ENCODE measurements at places on chromosomes 7 and 10. TPM values are rescaled to one million over a fixed set of nuclear protein-coding genes. Genes with fewer than 3 reads are reported as not detected.
A peak's percentile ranks its signal among the peaks of the same experiment; 100 is the strongest.

- no peaks in the 10 kb centered on the region for H3K36me3 ChIP-seq
- H3K4me3 ChIP-seq: no peak overlapping the region
- H3K27ac ChIP-seq: no peak overlapping the region
- no peaks in the 10 kb centered on the region for H3K4me1 ChIP-seq
- no peak for DNase-seq
- H3K27me3 ChIP-seq: no peaks in the 10 kb centered on the region
Observed at GRCh38 chr7:131255242-131255641, 72.4 kb upstream of the MKLN1 start.

DNA sequence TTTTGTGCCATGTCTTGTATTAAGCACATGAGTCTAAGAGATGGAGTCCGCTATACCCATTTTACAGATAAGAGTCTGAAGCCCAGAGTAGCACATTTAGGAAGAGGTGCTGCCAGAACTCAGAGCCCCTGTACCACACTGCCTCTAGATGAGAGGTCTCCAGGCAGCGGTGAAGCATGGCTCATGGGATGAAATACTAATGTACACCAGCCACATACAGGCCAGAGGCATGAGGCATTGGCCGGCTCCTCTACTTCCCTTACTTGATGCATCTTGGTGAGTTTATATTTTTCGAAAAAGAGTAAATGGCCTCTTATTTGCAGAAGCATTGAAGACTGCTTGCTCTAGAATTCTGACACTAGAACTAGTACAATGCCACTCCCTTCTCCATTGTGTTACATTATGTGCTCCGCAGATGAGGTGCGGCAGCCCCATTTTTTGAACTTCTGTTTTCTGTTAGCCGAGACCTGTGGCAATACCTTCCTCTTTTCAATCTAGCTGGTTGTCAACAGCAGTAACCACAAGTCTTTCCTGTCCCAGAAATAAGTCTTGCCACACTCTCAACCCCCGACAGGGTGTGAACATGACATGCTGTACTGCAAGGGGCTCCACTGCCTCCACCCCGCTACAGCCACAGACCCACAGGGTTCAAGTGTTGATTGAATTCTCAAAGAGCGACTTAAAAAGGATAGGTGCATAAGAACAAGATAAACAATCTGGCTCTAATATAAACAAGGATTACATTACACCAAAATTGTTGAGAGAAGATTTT, 145.3 kb downstream of the CELF2 start:
- H3K36me3 ChIP-seq: no peaks in the 10 kb centered on the region
- peaks cover 61% of the 10 kb centered on the region for H3K4me1 ChIP-seq
- peak overlapping the region; percentile 91 for H3K27ac ChIP-seq

GRCh38 chr7:151008143-151008510, 16.2 kb downstream of the ATG9B start:
- DNase-seq: no peak
- no peak overlapping the region for H3K27ac ChIP-seq
- H3K36me3 ChIP-seq: no peaks in the 10 kb centered on the region
- H3K4me1 ChIP-seq: peaks cover 33% of the 10 kb centered on the region
- peaks cover 2% of the 10 kb centered on the region for H3K27me3 ChIP-seq

- H3K27ac ChIP-seq: no peak overlapping the region
- no peak for DNase-seq
- no peaks in the 10 kb centered on the region for H3K36me3 ChIP-seq
- no peak overlapping the region for H3K4me3 ChIP-seq
- no peaks in the 10 kb centered on the region for H3K27me3 ChIP-seq
- no peaks in the 10 kb centered on the region for H3K4me1 ChIP-seq
Observed at GRCh38 chr10:126921974-126922525, 16.8 kb downstream of the DOCK1 start.

DNA sequence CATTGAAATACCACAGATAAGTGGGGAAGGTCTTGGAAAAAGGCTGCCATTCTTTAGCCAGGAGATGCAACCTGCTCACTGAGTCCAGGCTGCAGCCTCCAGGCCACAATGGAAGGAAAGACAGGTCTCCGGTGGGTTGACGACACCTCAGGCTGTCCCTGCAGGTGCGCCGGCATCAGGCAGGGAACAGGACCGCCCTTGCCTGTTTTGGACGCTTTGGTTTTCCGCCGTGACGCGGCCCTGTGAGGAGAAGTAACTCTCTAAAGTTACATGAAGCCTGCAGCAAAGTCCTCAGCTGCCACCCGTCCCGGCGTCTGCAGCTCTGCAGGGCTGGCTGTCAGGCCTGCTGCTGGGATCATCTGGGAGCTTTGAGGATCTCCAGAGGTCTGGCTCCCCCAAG, 147.0 kb downstream of the WDR37 start:
- H3K4me3 ChIP-seq: no peak overlapping the region
- no peak for DNase-seq
- no peaks in the 10 kb centered on the region for H3K36me3 ChIP-seq
- H3K27ac ChIP-seq: no peak overlapping the region
- H3K4me1 ChIP-seq: no peaks in the 10 kb centered on the region
- no peaks in the 10 kb centered on the region for H3K27me3 ChIP-seq

GRCh38 chr7:155451840-155452239, 6.1 kb upstream of the EN2 start:
- H3K4me3 ChIP-seq: no peak overlapping the region
- H3K4me1 ChIP-seq: peaks cover 6% of the 10 kb centered on the region
- H3K36me3 ChIP-seq: no peaks in the 10 kb centered on the region
- no peak for DNase-seq

DNA sequence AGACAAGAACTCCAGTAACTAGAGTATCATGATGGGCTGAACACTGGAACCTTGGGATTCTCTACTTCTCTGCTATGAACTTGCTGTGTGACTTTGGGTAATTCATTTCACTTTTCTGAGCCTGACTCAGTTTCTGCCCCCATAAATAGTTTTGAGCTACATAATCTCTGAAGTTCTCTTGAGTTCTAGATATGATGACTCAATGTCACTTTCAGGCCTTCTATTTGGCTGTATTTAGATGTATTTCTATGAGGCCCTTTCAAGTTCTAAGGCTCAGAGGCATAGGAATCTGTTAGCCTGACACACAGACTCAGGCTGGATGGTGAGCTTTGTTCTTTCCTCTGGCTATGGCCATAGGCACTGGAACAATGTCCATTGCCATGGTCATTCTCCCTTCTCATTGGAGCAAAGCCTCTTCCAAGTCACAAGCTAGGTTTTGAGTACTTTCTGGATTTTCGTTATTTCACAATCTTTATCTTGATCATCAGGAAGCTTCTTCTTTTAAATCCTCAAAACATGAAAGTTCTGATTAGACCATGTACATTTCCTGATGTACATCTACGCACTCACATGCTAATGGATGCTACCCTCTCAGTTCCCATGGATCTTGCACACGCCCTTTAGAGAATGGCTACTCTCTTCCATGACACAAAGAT, 101.6 kb downstream of the TES start:
- no peaks in the 10 kb centered on the region for H3K36me3 ChIP-seq
- H3K27ac ChIP-seq: no peak overlapping the region
- H3K4me1 ChIP-seq: no peaks in the 10 kb centered on the region
- DNase-seq: no peak
- H3K27me3 ChIP-seq: no peaks in the 10 kb centered on the region
- H3K4me3 ChIP-seq: no peak overlapping the region

AMZ1 gene
- 0.09 TPM for polyA plus RNA-seq

- H3K36me3 ChIP-seq: no peaks in the 10 kb centered on the region
- no peaks in the 10 kb centered on the region for H3K4me1 ChIP-seq
- DNase-seq: no peak
Observed at GRCh38 chr7:146249272-146249671, 132.7 kb downstream of the CNTNAP2 start.

GRCh38 chr7:51949726-51950644, 633.4 kb upstream of the COBL start:
- H3K36me3 ChIP-seq: no peaks in the 10 kb centered on the region
- H3K27ac ChIP-seq: no peak overlapping the region
- no peaks in the 10 kb centered on the region for H3K4me1 ChIP-seq
- no peak for DNase-seq
- H3K27me3 ChIP-seq: no peaks in the 10 kb centered on the region

DNA sequence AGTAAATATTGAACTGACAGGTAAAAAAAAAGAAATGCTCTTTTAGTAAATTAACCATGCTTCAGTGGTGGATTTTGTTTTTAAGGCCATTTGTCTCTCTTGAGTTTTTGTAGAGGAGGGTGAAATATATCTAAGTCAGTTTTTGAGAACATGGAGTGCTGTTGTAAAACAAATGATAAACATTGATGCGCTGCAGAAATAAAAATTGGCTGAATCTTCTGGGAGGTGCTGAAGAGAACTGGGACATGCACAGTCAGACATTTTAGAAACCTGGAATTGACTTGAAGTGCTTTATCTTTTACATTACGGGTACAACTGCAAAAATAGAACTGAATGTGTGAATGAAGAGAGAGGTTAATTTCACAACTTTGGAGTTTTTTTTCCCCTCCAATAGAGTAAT, 203.0 kb upstream of the HDAC9 start:
- H3K27ac ChIP-seq: no peak overlapping the region
- DNase-seq: no peak
- H3K27me3 ChIP-seq: no peaks in the 10 kb centered on the region
- H3K4me3 ChIP-seq: peak overlapping the region; percentile 82
- no peaks in the 10 kb centered on the region for H3K36me3 ChIP-seq
- H3K4me1 ChIP-seq: peaks cover 77% of the 10 kb centered on the region

- DNase-seq: no peak
- no peaks in the 10 kb centered on the region for H3K36me3 ChIP-seq
- no peak overlapping the region for H3K27ac ChIP-seq
- no peaks in the 10 kb centered on the region for H3K27me3 ChIP-seq
Observed at GRCh38 chr7:156504006-156504405, 136.6 kb upstream of the RNF32 start.

DNA sequence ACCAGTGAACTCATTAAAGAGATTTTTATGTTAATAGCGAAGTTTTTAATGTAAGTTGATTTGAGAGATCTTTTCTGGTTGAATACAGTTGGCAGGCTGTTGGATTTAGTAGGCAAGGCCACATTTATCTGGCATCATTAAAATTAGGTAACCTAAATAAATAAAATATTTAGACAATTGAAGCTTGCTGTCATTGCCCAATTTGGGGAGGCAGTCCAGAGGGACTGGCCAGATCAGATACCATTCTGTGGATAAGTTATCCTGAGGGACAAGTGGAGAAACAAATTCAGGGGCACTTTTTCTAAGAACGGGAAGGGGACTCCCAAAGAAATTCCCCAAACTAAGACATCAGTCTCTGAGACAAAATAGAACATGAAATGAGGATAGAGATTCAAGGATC, 397.8 kb downstream of the GFRA1 start:
- H3K27me3 ChIP-seq: no peaks in the 10 kb centered on the region
- no peak for DNase-seq
- no peaks in the 10 kb centered on the region for H3K36me3 ChIP-seq
- no peak overlapping the region for H3K4me3 ChIP-seq
- H3K27ac ChIP-seq: no peak overlapping the region
- H3K4me1 ChIP-seq: no peaks in the 10 kb centered on the region

GRCh38 chr7:30604901-30605300, 10.2 kb downstream of the GARS1 start:
- H3K27me3 ChIP-seq: no peaks in the 10 kb centered on the region
- peaks cover 95% of the 10 kb centered on the region for H3K36me3 ChIP-seq
- no peak for DNase-seq
- no peak overlapping the region for H3K27ac ChIP-seq
- no peak overlapping the region for H3K4me3 ChIP-seq
- no peaks in the 10 kb centered on the region for H3K4me1 ChIP-seq

GRCh38 chr7:100745184-100745583, 11.8 kb downstream of the ZAN start:
- H3K36me3 ChIP-seq: no peaks in the 10 kb centered on the region
- peaks cover 6% of the 10 kb centered on the region for H3K4me1 ChIP-seq
- peak; percentile 37 for DNase-seq
- H3K27ac ChIP-seq: no peak overlapping the region
- H3K27me3 ChIP-seq: peaks cover 5% of the 10 kb centered on the region
- peak overlapping the region; percentile 72 for H3K4me3 ChIP-seq
